ENCODE measurements at places on chromosomes 1 and 21.

DNA sequence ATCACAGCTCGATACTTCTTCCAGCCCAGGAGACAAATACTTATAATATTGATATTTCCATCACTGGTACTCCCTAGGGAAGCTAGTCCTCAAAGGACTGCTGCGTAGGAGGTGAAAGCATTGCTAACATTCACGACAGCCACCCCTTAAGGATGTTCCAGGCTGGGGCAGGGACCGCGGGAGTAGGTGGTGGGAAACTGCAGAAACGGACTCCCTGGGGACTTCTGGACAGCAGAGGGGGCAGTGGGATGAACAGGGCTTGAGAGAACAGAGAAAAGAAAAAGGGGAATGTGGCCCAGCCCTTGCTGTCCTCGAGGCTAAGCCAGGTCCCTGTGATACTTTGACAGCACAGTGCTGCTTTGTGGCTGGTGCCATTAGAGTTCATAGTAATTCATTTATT is 108.0 kb downstream of the HMGB4 start:
- DNase-seq: no peak

- DNase-seq: no peak
These were observed 37.6 kb upstream of the CAMTA1 start for GRCh38 chr1:6747674-6748073.

GRCh38 chr1:242431786-242432185 is 92.7 kb downstream of the PLD5 start:
- DNase-seq: no peak

DNA sequence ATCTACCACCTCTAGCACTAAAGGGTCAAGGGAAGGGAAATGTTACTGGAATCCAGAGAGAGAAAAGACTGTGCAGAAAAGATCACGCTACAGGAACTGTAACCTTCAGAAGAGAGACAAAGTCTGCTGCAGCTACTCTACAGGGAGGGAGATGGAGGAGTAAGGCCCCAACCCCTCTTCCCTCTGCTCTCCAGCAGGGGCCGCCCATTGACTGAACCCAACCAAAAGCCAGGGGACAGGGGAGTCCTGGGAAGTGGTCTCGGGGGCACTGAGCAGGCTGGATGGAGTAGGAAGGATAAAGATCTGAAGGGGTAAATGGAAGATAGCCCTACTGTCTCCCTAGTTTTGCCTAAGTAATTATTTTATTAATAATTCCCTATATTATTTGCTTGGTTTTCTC is 72.8 kb upstream of the NR5A2 start:
- DNase-seq: peak; percentile 51

DNA sequence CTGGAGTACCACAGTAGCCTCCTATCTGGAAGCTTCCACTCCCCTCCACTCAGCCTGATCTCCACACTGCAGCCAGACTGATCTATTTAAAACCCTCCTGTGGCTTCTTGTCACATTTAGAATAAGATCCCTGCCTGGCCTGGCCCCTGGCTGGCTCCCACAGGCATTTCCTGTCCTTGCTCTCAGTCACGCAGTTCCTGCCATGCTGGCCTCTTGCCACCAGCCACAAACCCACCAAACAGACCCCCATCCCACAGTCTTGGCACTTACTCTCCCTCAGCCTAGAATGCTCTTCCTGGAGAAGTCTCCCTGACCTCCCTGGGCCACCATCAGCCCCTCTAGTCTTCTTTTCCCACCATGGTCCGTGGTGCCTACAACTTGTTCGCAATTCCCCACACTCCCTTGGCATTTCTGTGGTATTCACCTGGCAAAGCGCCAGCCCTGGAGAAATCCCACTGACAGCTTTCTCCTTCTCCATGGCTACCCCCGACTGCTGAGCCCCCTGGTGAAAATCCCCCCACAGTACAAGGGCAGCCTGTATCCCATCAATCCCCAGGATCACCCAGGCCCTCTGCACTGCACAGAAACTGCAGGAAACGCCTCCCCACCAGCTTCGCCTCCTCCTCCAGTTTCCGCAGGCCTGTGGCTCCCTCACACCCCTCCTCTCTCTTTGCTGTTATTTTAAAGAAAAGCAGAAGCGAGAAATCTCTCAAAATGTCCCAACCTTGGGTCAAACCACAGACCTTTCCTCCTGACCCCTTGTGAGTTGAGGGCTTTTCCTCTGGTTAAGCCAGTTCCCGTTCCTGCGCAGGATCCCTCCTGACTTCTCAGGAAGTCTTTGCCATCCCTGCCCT is 94.5 kb downstream of the SYT2 start:
- no peak for DNase-seq

GRCh38 chr1:7885513-7886404 is 32.9 kb upstream of the UTS2 start:
- no peak for DNase-seq
